ENCODE measurements at places on chromosomes 6 and 20. TPM values are rescaled to one million over a fixed set of nuclear protein-coding genes. Genes with fewer than 3 reads are reported as not detected.

AK9 gene
- 1.3 TPM for total RNA-seq

IYD gene
- 0.18 TPM for total RNA-seq

PPIL6 gene
- total RNA-seq: 4.7 TPM

RAB44 gene
- total RNA-seq: 0.04 TPM

ADGB gene
- not detected for total RNA-seq

MYT1 gene
- 0.34 TPM for total RNA-seq

DNAAF9 gene
- total RNA-seq: 6.4 TPM

PHACTR1 gene
- total RNA-seq: not detected

SLC44A4 gene
- not detected for total RNA-seq

DPPA5 gene
- not detected for total RNA-seq

FAM209B gene
- 0.28 TPM for total RNA-seq

IPCEF1 gene
- 0.10 TPM for total RNA-seq

PPP1R3D gene
- 2.0 TPM for total RNA-seq

APOM gene
- total RNA-seq: 3.8 TPM

ABHD16B gene
- total RNA-seq: not detected

TAGAP gene
- total RNA-seq: not detected

SLC22A2 gene
- total RNA-seq: 0.06 TPM

BPIFB2 gene
- total RNA-seq: not detected

Data from A549 treated with dexamethasone at 1 μM for 4 hours (cell line).